ENCODE measurements at places on chromosomes 13 and 19. TPM values are rescaled to one million over a fixed set of nuclear protein-coding genes. Genes with fewer than 3 reads are reported as not detected.

The STAP2 gene
- total RNA-seq: 2.6 TPM

The PRTN3 gene
- not detected for total RNA-seq

The TLE2 gene
- total RNA-seq: 1.3 TPM

The LRRC63 gene
- 1.2 TPM for total RNA-seq

The SLC25A41 gene
- total RNA-seq: not detected

The CDC37 gene
- 180 TPM for total RNA-seq

The GNA15 gene
- total RNA-seq: 0.78 TPM

The SPACA4 gene
- total RNA-seq: not detected

The CEACAM5 gene
- total RNA-seq: not detected

The FLT3 gene
- not detected for total RNA-seq

The GAPDHS gene
- not detected for total RNA-seq

The ZNF274 gene
- total RNA-seq: 52.7 TPM

The UGGT2 gene
- total RNA-seq: 0.38 TPM

The NCAN gene
- total RNA-seq: 0.05 TPM

The RASL11A gene
- total RNA-seq: 2.9 TPM

The FAM124A gene
- total RNA-seq: not detected

The OR10H3 gene
- not detected for total RNA-seq

The ZNF878 gene
- not detected for total RNA-seq

The RAVER1 gene
- total RNA-seq: 43.2 TPM

The SIGLEC6 gene
- 2.5 TPM for total RNA-seq

The KLK12 gene
- not detected for total RNA-seq

The SIGLEC12 gene
- 0.29 TPM for total RNA-seq

The ATP8B3 gene
- 4.0 TPM for total RNA-seq

The WTIP gene
- 0.77 TPM for total RNA-seq

The UBXN6 gene
- total RNA-seq: 64.8 TPM

The KCNC3 gene
- 1.9 TPM for total RNA-seq

The ZNF208 gene
- 8.6 TPM for total RNA-seq

The KASH5 gene
- total RNA-seq: 0.42 TPM

The LIM2 gene
- not detected for total RNA-seq

The TIMM13 gene
- 31.3 TPM for total RNA-seq

The SPIB gene
- total RNA-seq: 7.5 TPM

The MADCAM1 gene
- not detected for total RNA-seq

The GATAD2A gene
- total RNA-seq: 102 TPM

The LRP3 gene
- total RNA-seq: not detected

The MYPOP gene
- total RNA-seq: 14.5 TPM

The LIPE gene
- 35.0 TPM for total RNA-seq

The TM9SF2 gene
- 53.1 TPM for total RNA-seq

The GJB6 gene
- 2.4 TPM for total RNA-seq

The TGDS gene
- total RNA-seq: 17.6 TPM

The F7 gene
- 0.40 TPM for total RNA-seq

The POLRMT gene
- total RNA-seq: 71.3 TPM

The TMEM150B gene
- 0.69 TPM for total RNA-seq

The DHRS12 gene
- 5.8 TPM for total RNA-seq

The DACT3 gene
- total RNA-seq: 0.49 TPM

The CFAP97D2 gene
- not detected for total RNA-seq

The EMC10 gene
- 95.2 TPM for total RNA-seq
